ENCODE measurements at places on chromosomes 4 and X.

DNA sequence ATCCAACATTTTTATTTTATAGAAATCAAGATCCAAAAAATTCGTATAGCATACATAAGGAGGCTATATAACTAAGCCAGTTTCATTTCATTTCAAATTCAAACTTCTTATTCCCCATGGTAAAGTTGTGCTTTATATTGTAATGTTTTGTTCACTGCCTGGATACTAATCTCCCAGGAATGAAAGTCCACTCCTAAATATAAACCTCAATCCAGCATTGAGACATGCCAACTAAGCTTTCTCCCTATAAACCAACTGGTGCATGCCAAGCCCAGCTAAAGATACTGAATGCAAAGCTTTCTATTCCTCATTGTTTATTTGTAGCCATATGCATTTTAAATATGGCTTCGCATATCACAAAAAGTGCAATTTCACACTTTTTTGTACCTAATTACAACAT lies 63.8 kb upstream of the INPP4B start:
- DNase-seq = no peak

DNA sequence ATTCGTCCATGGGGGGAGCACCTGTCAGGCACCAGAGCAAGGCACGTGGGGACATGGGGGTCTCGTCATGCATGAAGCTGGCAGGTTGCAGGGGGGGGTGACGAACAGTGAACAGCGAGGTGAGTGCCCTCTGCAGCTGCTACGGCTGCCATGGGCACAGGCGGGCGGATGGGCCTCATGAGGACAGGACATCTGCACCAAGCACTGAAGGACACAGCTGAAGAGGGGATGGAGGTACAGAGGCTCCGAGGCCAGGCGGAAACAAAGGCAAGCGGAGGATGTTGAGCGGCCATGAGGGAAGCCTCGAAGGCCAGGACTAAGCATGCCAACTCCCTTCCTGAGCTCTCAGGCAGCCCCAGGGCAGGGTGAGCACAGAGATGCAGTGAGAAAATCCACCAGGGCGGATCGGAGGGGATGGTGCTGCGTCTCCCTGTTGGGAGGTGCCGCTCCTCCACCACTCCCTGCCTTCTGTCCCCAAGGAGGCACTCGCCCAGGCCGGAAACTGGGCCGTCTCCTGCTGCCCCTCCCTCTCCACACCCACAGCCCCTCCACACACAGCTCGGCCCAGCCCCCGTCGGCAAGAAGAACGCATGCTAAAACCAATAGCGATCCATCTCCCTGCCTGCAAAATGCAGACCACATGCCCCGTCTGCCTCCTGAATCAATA lies 24.6 kb downstream of the ABLIM2 start:
- no peak for DNase-seq

- no peak for DNase-seq
Measured at GRCh38 chr4:155543126-155543765, 123.4 kb upstream of the GUCY1A1 start.

DNA sequence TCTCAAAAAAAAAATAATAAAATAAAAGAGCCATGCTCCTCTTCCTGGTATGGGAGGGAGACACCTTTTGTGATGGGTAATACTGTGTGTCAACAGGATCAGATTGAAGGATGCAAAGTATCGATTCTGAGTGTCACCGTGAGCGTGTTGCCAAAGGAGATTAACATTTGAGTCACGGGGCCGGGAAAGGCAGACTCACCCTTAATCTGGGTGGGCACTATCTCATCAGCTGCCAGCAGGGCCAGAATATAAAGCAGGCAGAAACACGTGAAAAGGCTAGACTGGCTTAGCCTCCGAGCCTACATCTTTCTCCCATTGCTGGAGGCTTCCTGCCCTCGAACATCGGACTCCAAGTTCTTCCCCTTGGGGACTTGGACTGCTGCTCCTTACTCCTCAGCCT lies 95.4 kb downstream of the SHOX start:
- no peak for DNase-seq

GRCh38 chr4:124121461-124121971 lies 591.0 kb downstream of the ANKRD50 start:
- DNase-seq = no peak
